ENCODE measurements at places on chromosomes 2 and 18.

DNA sequence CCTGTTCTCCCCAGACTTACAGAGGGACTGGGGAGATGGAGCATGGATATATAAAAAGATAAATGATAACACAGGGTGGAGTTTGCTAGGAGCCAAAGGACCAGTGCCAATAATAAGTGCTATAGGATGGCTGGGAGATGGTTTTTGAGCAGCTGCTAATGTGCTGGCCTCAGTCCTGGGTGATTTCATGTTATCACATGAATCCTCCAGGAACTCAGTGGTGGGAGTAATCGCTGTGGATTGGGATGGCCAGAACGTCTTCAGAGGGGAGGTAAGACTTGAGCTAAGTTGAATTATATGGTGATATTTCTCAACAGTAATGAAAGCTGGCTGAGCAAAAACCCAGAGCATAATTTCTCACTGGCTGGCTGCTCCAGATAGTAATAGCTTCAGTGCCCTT is 441.4 kb downstream of the SLC4A3 start:
- H3K27ac ChIP-seq: no peak overlapping the region
- no peaks in the 10 kb centered on the region for H3K36me3 ChIP-seq
- no peaks in the 10 kb centered on the region for H3K27me3 ChIP-seq
- H3K4me3 ChIP-seq: no peak overlapping the region
- H3K4me1 ChIP-seq: no peaks in the 10 kb centered on the region

DNA sequence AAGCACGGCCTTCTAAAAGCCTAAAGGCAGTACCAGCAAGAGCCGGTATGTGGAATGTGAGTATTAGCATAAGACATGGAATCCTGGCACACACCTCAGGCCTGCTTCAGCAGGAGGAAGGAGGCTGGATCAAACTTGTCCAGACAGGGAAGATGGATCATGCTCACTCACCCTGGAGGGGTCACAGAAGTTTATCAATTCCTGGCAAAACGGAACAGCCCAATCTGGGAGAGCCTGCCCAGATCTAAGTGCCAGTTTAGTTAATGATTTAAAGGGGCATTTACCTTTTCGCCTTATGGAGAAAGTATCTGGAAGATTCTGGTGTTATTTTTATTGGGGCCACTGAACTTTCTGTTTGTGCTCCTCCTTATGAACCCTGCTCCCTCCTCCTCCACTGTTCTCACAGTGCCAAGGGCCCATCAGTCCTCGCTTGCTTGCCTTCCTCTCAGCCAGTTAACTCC is 58.3 kb upstream of the NFE2L2 start:
- no peak overlapping the region for H3K27ac ChIP-seq
- H3K27me3 ChIP-seq: no peaks in the 10 kb centered on the region
- no peaks in the 10 kb centered on the region for H3K36me3 ChIP-seq
- H3K4me3 ChIP-seq: no peak overlapping the region
- H3K4me1 ChIP-seq: no peaks in the 10 kb centered on the region

DNA sequence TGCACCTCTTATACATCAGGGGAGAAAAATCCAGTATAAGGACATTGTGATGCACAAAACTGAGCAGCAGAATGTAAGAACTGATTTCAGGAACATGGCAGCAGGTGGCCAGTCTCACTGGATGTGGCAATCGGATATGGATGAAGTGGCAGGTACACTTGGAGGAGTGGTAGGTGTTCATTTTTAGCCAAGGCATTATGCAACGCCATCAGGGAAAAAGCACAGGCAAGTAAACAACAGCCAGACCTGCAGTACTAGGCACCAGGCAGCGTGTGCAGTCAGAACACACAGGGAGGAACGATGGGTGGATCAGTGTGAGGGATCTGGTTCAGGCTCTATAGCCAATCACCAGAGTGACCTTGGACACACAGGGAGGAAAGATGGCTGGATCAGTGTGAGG is 77.4 kb upstream of the GCFC2 start:
- H3K4me1 ChIP-seq: no peaks in the 10 kb centered on the region
- no peak for DNase-seq
- H3K27ac ChIP-seq: no peak overlapping the region
- no peaks in the 10 kb centered on the region for H3K36me3 ChIP-seq

DNA sequence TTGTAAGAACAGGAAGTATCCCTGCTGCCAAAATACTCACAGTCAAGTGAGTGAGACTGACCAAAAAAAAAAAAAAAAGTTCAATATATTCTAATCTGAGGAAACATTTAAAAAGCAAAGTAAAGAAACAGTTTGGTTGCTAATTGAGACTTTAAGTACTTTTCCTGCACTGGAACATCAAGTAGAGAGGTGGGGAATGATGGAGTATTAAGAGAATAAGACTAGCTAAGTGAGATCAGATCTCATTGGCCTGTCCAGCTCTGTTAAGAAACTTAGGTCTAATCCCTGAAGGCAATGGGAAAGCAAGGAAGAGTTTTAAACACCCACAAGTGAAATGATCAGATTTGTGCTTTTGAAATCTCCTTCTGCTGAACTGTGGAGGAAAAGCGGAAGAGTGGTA is 27.8 kb upstream of the MAP4K3 start:
- no peak for DNase-seq
- no peak overlapping the region for H3K4me3 ChIP-seq
- H3K36me3 ChIP-seq: peaks cover 13% of the 10 kb centered on the region
- no peaks in the 10 kb centered on the region for H3K27me3 ChIP-seq
- no peak overlapping the region for H3K27ac ChIP-seq
- peaks cover 4% of the 10 kb centered on the region for H3K4me1 ChIP-seq
